ENCODE measurements at places on chromosomes 2 and 18. TPM values are rescaled to one million over a fixed set of nuclear protein-coding genes. Genes with fewer than 3 reads are reported as not detected.

DNA sequence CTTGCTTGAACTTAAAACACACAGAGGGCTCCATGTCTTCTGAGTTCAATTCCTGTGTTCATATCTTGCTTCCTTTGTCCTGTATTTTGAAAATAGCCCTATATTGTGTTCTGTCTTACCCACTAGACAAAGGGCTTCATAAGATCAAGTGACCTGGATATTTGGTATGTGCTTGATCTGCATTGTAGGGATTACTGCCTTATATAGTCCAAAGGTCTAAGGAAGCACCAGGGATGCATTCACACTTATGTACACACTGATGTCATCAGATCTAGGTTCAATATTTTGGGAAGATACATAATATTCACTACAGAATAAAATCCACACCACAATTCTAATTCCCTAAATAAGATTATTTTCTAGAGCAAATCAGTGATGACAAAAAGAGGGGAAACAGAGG, 278.0 kb upstream of the KYNU start:
- no peak for DNase-seq

GRCh38 chr2:233989221-233989858, 61.2 kb upstream of the SPP2 start:
- DNase-seq = no peak

NDUFS1 gene
- 102 TPM for total RNA-seq

SP100 gene
- total RNA-seq = 53.8 TPM

DNA sequence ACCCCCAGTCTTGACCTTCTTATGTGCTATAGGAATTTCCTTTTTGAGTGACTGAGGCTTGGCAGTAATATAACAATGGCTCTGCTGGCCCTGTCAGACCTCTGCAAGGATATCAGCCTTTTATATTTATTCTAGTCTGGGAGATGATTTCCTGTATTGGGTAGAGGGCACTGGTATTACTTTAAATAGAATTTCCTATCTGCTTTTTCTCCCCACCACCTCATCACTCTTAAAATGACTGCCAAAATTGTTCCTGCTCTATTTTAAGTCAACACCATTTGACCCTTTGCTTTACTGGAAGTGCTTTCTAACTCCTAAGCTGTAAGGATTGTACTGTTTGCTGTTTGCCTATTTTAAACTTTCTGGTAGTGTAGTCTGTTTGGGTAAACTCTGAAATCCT, 658.4 kb upstream of the FSHR start:
- DNase-seq = no peak

- no peak for DNase-seq
Observed at GRCh38 chr18:31711365-31712172, 27.2 kb upstream of the B4GALT6 start.

GRCh38 chr2:224612578-224612977, 27.4 kb upstream of the CUL3 start:
- no peak for DNase-seq

CNDP1 gene
- not detected for total RNA-seq

DNA sequence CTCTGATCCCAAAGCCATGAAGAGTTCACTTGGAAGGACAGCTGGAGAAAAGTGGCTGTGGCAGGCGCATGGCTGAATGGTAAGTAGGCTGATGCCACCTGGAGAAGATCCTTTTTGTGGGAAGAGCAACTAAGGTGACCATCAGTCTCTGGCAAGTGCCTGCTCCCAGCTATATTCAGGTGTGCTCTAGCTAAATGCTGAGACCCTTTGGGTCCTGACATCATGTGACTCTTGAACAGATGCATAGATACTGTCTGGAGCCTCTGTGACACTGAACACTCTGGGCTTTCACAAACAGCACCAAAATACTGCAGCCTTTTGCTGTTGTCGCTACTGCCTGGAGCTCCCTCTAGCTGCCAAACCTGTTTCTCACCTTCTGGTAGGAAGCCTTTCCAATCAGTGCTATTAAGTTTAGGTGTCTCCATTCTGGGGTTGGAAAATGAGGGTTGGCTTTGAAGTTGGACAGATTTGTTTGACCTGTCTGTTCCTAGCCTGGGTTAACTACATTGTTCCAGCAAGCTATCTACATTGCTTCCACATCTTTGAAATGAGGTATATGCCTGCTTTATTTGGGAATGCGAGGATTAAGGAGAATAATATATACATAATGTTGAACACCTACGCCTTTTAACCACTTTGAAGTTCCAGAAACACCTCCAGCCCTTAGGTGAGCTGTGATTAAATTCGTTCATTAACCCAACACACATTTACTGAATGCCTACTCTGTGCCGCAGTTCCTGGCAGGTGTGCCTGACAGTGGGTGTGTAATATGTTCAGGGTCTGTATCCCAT, 3.1 kb downstream of the EGR4 start:
- DNase-seq = no peak

ZNF385B gene
- total RNA-seq = not detected

INPP5D gene
- total RNA-seq = 2.7 TPM

ADD2 gene
- 9.9 TPM for total RNA-seq

SERPINB3 gene
- not detected for total RNA-seq

CCL20 gene
- total RNA-seq = 1.0 TPM

GRCh38 chr2:63081404-63081803, 30.8 kb downstream of the OTX1 start:
- DNase-seq = no peak

DNA sequence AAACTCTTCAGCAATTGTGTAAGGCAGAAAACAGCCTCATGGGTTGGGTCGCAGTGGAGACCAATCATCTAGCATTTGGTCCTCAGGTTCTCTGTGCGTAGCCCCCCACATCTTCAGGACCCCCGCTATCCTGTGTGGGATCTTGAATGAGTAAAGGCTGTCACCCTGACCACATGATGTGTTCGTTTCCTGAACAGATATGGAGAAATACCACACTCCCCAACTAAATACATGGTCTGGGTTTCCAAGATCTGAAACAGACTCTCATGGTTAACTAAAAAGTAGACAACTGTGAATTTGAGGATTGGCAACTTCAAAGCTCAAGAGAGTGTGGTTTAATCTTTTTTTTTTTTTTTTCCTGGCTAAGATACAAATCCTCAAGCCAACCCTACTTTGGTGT, 23.2 kb downstream of the DOCK10 start:
- DNase-seq = no peak

DNA sequence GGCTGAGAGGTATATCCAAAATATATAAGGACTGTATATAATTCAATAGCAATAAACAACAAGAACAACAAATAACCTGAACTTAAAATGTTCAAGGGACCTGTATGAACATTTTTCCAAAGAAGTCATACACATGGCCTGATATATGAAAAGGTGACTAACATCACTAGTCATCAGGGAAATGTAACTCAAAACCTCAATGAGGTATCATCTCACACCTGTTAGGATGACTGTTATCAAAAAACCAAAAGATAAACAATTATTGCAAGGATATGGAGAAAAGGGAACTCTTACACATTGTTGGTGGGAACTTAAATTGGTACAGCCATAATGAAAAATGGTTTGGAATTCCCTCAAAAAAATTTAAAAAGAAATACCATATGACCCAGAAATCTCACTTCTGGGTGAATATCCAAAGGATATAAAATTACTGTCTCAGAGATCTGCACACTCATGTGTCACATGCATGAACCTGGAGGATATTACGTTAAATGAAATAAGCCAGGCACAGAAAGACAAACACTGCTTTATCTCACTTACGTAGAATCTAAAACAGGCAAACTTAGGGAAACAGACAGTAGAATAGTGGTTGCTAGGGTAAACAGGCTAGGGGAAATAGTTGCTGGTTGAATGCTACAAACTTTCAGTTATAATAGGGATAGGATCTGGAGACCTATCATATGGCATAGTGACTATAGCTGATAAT, 334.5 kb upstream of the MMADHC start:
- DNase-seq = no peak

- no peak for DNase-seq
Observed at GRCh38 chr2:9844576-9844975, 1.3 kb downstream of the TAF1B start.

- DNase-seq = no peak
Observed at GRCh38 chr18:58172031-58172430, 128.0 kb downstream of the NEDD4L start.

DNA sequence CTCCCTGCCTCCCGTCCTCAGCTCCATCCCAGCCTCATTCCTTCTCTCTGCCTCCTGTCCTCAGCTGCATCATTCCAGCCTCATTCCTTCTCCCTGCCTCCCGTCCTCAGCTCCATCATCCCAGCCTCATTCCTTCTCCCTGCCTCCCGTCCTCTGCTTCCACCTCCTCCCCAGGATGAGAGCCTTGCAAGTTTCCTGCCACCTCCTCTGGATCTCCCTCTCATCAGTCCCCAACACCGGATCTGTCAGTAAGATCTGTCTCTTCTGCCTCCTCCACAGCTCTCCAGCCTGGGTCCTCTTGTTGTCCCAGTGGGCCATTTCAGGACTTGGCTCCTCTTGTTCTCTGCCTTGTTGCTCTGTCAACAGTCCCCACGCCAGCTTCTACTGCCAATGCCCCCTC, 130.9 kb downstream of the NDUFA10 start:
- DNase-seq = no peak

GRCh38 chr2:23589739-23590138, 204.8 kb downstream of the KLHL29 start:
- DNase-seq = no peak

- DNase-seq = no peak
Observed at GRCh38 chr2:708667-709066, 31.5 kb upstream of the TMEM18 start.

DNA sequence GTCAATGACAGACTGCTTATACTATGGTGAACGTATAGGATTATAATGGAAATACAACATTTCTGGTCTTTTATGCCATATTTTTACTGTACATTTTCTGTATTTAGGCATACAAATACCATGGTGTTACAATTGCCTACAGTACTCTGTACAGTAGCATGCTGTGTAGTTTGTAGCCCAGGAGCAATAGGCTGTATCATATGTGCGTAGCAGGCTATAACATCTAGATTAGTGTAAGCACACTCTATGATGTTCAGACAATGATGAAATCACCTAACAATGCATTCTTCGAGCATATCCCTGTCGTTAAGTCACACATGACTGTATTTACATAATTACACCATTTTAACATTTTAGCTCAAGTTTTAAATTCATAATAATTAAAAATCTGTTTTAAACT, 556.6 kb upstream of the ZNF804A start:
- no peak for DNase-seq

DNAJC10 gene
- total RNA-seq = 171 TPM

DNA sequence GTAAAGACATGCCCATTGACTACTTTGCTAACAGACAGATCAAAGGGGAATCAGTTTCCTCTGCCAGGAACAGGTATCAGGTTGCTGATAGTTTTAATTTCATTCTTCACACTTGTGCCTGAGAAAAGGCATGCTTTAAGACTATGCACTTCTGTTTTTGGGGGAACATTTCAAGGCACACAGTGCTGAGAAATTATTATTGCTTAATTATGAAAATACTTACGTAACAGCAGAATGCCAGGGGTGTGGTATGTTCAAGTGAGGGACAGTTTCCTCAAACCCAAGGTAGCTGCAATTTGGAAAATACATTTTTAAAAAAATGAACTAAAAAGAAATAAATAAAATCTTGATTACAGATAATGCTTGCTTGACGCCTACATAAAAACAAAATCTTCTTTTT, 1746.1 kb upstream of the PIK3C3 start:
- DNase-seq = no peak

- no peak for DNase-seq
Observed at GRCh38 chr2:172791953-172792352, 56.3 kb downstream of the RAPGEF4 start.

LAMA3 gene
- 126 TPM for total RNA-seq

ARPC2 gene
- total RNA-seq = 464 TPM

- no peak for DNase-seq
Observed at GRCh38 chr2:240556553-240557100, 1.2 kb downstream of the ANKMY1 start.

- DNase-seq = no peak
Observed at GRCh38 chr2:71613403-71613952, 160.1 kb downstream of the DYSF start.

DNA sequence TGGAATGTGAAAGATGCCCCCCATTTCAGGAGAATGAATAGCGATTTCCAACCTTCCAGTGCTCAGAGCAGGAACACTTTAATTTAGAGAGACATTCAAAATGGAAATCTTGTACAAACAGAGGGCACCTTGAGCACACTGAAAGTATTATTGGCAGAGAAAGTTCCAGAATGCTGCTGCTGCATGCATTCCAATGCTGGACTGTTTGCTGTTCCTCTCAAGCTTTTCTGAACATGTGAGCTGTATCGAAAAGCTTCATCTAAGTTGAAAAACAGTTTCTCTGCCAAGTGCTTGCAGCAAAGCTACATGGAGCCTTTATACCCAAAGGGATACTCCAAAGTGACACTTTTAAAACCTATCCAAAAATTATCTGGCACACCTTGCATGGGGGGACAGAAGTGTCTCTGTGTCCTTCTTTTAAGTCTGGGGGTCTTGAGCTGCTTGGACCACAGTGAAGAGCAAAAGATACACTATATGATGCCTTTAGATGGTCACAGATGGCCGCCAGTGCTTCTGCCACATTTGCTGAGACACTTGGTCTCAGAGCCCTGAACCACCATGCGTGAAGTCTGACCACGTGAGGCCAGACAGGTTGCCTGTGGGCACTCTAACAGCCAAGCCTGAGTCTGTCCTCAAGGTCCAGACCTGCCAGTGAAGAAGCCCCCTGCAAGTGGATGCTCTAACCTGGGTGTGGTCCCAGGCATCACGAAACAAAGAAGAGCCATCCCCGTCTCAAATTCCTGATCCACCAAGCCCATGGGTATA, 18.8 kb downstream of the UXS1 start:
- no peak for DNase-seq

MC4R gene
- total RNA-seq = not detected

REEP1 gene
- 0.48 TPM for total RNA-seq

DNA sequence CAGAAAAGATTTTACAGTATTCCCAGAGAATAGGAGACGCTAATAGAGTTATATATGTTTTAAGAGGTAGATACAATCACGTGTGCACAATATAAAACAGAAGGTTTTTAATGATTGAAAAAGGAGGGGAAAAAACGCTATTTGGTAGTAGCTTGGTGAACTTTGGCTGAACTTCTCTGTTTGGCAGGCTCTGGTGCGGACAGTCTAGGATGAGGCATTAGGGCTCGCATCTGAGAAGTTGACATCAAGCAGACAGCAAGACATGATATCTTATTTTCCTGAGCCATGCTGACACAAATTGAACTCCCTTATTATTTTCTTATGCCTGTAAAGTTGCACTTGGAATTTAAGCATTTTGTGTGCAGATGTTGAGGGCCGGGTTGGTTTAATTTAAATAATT, 176.6 kb downstream of the EN1 start:
- no peak for DNase-seq

GRCh38 chr2:43513216-43513615, 82.6 kb downstream of the THADA start:
- no peak for DNase-seq

Data from kidney epithelial cell (primary cell).